HT1080 (cell line): ENCODE measurements at places on chromosomes 3 and 15.

DNA sequence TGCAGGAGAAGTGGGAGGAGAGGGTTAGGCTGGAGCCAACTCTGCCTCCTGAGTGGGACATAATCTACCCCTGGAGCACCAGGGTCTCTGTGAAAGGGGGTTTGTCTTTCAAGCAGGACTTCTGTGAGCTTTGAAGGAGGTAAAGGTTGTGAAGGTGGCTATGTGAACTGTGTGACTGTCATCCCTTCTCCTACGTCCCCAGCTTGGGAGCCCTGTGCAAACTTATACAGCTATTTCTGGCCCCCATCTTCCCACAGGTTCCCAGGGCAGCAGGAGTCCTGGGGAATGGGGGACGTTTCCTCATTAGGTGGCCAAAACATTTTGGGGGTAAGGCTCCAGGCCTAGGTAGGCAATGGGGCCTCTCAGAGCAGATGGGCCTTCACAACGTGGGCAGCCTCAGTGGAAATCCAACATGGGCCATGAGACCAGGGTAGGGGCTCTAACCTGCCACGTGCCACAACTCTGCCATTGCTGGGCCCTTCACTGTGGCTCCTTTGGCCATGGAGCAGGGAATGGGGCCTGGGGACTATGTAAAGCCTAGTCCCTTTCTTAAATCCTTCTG is 3.5 kb downstream of the VIPR1 start:
- no peak for DNase-seq

DNA sequence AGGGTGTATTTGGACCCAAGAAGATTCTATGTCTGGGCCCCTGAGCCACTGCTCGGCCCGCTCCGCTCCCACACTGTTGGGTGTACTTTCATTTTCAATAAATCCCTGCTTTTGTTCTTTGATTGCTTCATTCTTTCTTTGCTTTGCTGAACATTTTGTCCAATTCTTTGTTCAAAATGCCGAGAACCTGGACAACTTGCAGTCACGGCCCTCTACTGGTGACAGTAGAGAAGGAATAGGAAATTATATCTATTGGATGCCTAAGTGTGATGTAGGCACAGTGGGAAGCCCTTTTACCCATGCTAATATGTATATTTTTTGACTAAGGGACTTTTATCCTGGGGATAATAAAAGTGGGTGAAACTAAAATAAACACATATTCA is 340.8 kb downstream of the LRRC3B start:
- no peak for DNase-seq

DNA sequence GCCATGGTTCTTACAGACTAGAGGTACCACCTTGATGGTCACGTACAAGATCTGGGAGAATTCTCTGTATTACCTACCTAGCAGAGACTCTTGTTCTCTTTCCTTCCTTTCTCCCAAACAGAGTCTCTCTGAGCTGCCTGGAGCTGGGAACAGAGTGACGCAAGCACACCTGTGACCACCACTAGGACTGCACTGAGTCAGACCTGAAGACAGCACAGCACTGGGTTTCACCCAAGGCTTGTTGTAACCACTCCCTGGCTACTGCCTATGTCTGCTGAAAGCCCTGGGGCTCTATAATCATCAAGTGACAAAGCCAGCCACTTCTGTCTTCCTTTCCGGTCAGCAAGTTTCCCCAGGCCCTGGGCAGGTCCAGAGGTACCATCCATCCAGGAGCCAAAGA is 293.3 kb upstream of the CNTN4 start:
- no peak for DNase-seq

- no peak for DNase-seq
Measured at GRCh38 chr3:18238332-18238731, 186.8 kb downstream of the SATB1 start.

DNA sequence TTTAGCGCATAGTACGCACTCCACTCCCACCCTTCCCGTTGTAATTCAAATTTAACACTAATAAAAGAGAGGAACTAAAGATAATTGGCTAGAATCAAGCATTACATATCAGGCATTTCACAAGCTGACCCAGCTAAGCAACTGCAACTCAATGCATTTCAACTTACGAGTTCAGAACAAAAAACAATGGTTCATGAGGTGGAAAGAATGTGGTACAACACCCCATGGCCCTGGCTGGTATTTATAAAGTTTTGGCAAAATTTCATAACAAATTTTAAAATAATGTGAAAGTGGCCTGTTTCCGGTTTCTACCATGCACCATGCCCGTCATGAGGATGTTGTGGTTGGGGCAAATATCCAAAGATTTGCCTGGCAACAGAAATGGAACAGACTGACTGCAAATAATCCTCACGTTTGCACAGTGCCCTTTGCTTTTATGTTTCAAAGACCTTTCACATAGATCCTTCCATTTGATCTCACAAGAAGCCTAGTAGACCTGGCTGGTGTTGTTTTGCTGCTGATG is 455.3 kb upstream of the NR2F2 start:
- DNase-seq, result peak; percentile 76

DNA sequence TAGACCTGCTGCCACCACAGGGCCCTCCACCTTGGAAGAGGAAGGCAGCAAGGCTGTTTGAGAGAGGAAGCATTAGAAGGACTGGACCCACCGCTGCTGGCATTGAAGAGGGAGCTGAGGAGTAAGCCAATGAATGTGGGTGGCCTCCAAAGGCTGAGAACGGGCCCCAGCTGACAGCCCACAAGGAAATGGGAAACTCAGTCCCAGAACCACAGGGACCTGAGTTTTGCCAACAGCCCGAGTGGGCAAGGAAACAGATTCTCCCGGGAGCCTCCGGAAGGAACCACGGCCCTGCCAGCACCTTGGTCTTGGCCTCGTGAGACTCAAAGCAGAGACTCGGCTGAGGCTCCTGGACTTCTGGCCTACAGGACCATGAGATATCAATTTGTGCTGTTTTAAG is 95.4 kb upstream of the SNRPA1 start:
- DNase-seq, result no peak

DNA sequence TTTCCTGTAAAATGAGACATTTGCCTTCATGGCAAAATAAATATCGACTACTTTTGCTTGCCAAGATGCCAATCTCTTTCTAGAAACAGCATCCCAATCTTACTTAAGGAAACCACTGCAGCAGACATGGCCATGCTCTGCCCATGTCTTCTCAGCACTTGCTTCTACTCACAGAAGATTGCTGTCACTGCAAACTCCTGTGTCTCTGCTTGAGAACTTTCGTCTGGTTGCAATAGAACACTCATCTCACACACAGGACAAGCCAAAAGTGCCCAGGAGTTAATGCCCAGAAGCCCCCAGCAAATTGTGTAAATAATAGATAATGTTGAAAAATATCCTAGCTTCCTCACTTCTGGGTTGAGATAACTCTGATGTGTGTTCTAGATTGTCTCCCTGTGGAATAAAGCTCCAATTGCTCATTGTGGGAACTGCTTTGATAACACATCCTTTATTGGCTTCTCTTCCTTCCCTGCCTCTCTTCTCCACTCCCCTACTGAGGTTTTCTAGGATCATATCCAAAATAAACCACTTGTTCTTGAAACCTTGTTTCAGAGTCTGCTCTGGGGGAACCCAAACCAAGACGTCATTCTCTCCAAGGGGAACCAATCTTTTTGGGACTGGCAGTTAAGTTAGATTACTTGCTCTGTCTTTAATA is 156.3 kb upstream of the STRIT1 start:
- DNase-seq, result no peak

DNA sequence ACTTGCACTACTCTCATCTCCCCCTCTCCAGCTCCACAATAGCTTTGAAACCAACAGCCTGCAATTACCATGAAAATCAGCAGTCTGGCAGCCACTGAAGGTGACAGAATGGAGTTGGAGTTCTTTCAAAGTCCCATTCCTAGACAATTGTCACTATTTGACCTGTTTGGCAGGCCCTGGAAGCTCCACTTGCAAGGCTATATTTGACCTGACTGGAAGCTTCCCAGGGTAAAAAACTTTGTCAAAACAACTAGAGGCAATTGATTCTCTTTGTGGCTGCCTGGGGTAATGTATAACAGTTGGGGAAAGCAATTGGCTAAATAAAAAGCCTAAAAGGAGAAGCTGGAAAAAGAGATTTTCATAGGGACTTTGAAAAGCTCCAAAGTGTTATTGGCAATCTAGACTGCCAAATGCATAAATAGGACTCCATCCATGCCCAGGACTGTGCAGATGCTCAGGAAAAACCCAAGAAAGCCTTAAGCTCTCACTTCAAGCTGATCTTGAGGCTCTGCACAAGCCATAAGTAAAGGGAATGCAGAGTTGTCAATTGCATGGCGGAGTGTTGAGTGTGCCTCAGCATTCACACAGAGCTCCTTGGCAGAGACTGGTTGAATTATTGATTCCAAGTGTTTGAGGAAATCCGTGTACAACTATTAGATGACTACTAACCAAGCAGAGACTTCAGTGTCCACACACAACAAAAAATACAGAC is 18.3 kb downstream of the GREM1 start:
- DNase-seq, result no peak

DNA sequence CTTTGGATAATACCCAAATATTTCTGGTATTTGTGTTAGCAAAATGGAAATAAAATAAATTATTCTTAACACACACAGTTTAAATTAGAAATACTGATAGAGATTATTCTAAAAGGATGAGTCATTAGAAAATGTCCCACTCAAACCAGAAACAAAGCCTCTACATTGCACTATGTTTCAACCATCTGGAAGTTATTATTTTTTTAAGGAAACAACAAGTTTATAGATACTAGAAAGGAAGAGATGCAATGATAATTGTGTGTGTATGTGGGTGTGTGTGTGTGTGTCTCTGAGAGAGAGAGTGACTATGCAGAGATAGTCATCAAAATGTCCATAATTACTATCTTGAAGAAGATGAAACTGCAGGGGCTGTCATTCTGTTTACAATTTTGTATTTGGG is 1340.5 kb downstream of the ROBO1 start:
- DNase-seq, result no peak

DNA sequence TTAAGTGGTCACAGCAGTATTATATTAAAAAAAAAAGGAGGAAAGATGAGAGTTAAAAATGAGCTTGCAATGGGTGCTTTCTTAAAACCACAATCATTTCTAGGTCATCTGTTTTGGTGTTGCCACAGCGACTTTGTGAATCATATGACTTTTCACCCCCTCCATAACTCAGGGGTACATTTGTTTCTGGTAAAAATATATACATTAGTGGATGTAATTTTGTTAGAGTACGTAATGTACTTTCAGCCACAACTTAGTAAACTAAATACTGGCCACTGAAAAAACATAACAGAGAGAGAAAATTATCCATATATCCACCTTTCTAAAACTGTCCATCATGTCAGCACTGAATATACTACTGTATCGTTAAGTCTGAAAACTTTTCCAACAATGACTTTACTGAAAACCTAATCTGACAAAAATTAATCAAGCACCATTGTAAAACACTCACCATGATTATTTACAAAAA is 3.4 kb downstream of the ANKRD28 start:
- peak; percentile 62 for DNase-seq

GRCh38 chr3:14728113-14728512 is 53.2 kb downstream of the C3orf20 start:
- DNase-seq, result no peak

DNA sequence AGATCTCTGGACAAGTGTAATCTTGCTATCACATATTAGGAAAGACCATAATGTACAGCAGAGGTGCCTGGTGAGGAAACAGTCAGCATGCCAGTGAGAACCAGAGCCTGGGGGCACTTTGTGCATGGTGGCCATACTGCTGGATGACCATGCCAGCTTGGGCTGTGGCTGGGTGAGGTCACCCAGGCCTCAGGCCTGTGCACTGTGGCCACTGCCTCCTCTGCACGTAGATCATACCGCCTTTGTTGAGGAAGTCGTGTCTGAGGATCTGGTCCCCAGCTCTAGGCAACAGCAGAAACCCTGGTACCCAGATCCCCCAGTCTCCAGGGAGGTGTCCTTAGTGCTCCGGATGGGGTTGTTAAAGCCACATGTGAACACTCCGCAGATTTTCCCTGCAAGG is 38.9 kb downstream of the ZNF710 start:
- DNase-seq, result no peak

DNA sequence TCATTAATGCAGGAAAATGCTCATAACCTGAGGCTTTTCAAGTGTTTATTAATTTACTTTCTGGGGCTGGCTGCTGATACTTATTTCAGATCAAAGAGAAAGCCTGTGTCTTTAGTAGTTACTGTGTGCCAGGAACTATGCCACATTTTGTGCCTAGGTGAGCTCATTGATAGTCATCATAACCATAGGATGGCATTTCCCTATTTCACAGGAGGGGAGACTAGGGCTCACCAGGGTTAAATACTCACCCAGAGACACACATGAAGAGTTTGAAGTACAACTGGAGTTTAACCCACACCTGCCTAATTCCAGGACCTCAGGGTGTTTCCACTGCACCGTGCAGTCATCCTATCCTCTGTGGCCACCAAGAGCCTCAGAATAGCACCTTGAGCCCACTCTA is 264.4 kb upstream of the NR2E3 start:
- no peak for DNase-seq

DNA sequence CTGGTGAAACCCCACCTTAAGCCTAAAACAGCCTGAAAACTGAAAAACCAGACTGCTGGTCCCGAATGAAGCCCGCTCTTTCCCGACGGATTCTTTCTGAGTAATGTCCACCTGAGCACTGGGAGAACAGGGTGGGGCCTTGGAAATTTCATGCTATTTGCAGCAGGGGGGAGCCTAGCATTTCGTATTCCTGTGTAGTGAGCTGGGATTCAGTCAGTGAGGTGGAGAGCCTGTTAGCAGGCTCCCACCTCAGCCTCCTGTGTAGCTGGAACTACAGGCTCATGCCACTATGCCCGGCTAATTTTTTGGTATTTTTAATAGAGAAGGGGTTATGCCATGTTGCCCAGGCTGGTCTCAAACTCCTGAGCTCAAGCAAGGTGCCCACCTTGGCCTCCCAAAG is 74.7 kb downstream of the CMTM8 start:
- no peak for DNase-seq

DNA sequence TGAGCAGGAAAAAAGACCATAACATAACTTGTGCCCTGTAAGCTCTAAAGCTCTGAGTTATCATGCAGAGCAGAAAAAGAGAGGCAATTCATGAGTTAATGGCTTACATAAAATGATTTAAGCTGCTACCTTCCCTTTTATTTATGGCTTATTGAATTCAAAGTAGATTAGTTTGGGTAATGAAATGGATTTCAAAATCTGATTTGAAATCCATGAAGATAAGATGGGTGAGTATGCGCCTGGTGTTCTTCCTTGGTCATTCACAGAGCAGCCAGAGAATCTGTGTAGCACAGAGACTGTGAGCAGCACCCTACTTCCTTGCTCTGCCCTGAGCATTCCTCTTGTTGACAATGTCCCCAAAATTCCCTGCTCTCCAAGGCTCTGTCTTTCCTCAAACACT is 36.2 kb upstream of the MRPL3 start:
- no peak for DNase-seq

DNA sequence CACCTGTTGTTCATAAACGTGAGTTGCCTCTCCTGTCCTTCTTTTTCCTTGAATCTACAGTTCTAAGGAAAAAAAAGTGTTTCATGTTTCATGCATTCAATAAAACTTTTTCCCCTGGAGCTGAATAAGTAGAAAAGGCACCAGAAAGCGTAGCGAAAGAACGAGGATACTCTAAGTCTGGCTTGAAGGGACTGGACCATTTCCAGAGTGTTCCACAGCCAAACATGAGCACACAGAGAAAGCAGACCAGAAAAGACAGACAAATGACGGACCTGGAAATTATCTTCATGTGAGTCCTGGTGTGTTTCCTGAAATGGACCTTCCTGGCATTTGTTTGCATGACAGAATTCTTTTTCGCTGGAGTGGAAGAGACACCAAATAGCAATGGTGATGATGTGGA is 204.7 kb downstream of the SV2B start:
- DNase-seq, result no peak
